Right renal cortex interstitium (tissue), 3 donors: ENCODE measurements at places on chromosomes 6 and 20.

GRCh38 chr20:21936261-21936660, 230.8 kb downstream of the PAX1 start:
- no peak for DNase-seq

GRCh38 chr6:86888301-86888700, 49.0 kb upstream of the HTR1E start:
- DNase-seq, result no peak

GRCh38 chr6:146543940-146544615, 445 bp downstream of the RAB32 start:
- DNase-seq, result no peak

DNA sequence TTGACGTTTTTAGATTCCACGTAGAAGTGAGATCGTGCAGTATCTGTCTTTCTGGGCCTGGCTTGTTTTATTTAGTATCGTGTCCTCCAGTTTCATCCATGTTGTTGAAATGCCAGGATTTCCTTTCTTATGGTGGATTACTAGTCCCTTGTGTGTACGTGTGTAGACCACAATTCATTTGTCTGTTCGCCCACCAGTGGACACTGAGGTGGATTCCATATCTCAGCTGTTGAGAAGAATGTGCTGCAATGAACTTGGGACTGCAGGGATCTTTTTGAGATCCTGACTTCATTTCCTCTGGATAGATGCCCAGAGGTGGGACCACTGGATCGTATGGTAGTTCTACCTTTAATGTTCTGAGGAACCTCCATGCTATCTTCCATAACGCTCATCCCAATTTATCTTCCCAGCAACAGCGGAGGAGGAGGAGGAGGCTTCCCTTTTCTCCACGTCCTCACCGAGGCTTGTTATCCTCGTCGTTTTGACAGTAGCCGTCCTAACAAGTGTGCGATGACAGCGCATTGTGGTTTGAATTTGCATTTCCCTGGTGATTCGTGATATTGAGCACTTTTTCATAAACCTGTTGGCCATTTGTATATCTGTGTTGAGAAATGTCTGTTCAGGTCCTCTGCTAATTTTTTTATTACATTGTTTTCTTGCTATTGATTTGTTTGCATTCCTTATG, 62.4 kb downstream of the CDH4 start:
- no peak for DNase-seq

DNA sequence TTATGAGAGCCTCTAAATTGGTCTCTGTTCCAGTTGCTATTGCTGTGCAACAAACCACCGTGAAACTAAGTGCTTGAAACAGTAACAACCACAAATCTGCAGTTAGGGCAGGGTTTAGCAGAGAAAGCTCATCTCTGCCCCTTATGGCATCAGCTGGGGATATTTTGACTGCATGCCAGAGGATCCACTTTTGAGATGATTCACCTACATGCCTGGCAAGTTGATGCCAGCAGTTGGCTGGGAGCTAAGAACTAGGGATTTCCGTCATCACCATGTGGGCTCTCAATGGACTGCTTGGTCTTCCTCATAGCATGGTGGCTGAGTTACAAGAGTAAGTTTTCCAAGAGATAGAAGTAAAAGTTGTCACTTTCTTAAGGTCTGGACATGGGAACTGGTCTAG, 35.1 kb downstream of the PLCB4 start:
- DNase-seq, result no peak

GRCh38 chr6:113884011-113884410, 26.9 kb downstream of the MARCKS start:
- DNase-seq, result no peak

DNA sequence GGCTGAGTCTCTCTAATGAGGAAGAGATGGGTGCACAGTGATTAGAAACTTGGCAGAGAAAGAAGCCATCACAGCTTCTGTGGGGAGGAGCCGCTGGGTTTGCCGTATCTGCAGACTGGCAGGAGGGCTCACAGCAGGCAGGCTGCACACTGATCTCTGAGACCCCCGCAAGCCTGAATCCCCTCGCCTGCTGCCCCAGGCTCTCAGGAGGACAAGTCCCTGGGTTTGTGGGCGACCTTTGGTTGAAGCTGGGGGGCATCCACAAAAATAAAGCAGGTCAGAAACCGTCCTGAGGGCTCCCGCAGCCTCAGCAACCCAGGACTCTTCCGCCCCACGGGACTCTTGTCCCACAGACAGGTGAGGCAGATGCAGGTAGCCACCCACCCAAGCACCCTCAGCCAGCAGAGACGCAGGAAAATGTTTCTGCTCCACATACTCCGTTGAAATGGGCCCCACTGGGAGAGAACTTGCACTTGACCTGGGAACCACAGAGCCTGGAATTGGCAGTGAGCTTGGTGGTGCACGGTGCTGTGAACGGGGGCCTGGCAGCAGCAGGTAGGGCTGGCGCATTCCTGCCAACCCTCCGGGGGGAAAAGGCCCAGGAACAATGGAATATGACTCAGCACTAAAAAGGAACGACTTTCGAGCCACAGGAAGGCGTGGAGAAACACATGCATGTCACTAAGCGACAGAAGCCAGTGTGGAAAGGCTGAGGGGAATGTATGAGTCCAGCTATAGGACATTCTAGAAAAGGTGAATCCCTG, 89.9 kb downstream of the YTHDF1 start:
- DNase-seq, result no peak

- DNase-seq, result no peak
These were observed 163.3 kb downstream of the CD24 start for GRCh38 chr6:106811088-106811686.

DNA sequence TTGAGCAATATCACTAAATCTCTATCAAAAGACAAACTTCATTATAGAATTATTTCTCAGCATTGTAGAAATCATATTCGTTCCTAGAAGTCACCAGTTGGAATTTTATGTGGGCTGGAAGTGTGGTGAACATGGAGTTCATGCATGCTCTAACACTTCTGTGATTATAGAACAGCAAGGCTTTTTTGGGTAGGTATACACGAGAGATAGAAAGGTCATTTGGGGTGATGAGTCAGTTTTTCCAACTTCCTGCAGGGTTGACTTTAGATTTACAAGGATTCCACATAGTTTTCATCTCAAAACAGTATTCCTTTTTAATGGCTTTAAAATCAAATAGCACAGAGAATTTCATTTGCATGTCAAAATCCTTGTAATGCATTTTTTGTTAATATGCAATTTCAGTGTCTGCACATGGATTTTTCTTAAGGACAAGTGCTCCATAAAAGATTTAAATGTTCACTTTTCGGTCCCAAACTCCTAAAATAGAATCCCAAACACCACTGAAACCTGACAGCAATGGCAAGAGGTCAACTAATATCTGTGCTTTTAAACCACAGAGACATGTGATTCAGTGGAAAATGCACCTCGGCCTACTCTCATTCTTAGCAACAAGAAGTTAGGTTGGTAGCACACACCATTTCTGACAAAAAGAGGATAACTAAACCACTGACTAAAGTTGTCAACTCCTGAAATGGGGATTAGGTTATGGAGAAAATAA, 211.0 kb downstream of the MOXD1 start:
- DNase-seq, result no peak
